ENCODE measurements at places on chromosomes 2 and 18.

GRCh38 chr18:49645196-49645595 is 83.3 kb downstream of the LIPG start:
- no peak for DNase-seq

DNA sequence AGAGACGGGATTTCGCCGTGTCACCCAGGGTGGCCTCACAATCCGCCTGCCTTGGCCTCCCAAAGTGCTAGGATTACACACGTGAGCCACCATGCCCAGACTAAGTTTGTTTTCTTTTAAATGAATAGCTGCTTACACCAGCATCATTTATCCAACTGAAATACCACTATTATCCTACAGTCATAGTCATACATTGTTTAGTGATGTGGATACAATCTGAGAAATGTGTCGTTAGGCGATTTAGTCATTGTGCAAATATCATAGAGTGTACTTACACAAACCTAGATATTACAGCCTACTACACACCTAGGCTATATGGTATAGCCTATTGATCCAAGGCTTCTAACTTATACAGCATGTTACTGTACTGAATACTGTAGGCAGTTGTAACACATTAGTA is 10.3 kb downstream of the ZC3H15 start:
- no peak for DNase-seq

GRCh38 chr18:67515942-67516538 is 480 bp downstream of the DSEL start:
- peak; percentile 3 for DNase-seq

- DNase-seq: no peak
Observed at GRCh38 chr2:7736646-7737305, 819.6 kb downstream of the RNF144A start.

- DNase-seq: no peak
Observed at GRCh38 chr2:240928476-240929363, 22.6 kb downstream of the CROCC2 start.

All from AML-193 (cell line).